Natural killer cell treated with Interleukin-12 subunit alpha and Interleukin-12 subunit beta and Interleukin-15 and Interleukin-18, amount 100 ng/mL, for 72 hours (primary cell): ENCODE measurements at places on chromosomes 1 and 21. TPM values are rescaled to one million over a fixed set of nuclear protein-coding genes. Genes with fewer than 3 reads are reported as not detected.

GRCh38 chr1:212752934-212753497 lies 38.6 kb downstream of the NSL1 start:
- DNase-seq, result no peak

DNA sequence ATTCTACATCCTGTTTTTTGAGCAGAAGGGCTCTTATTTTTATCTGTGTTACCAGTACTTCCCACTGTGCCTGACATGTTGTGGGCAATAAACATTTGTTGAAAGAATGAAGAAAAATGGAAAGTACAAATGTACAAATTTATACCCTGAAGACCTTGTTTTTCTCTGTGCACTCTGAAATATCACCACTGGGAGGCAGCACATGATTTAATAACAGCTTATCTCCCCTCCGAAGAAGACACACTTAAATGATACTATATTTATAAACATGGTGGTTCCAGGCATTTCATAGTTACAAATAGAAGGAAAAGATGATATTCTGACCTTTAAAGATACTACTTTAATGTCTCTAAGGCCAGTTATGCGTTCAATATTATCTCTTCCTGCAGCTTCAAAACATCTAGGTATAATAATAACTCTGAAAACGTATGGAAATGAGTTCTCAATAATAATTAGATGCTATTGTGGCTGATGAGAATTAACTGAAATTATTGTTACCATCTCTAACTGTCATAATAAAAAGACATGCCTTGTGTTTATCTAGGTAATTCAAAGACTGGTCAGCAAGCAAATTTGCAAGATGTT lies 12.8 kb downstream of the DYNLT5 start:
- no peak for DNase-seq

DNA sequence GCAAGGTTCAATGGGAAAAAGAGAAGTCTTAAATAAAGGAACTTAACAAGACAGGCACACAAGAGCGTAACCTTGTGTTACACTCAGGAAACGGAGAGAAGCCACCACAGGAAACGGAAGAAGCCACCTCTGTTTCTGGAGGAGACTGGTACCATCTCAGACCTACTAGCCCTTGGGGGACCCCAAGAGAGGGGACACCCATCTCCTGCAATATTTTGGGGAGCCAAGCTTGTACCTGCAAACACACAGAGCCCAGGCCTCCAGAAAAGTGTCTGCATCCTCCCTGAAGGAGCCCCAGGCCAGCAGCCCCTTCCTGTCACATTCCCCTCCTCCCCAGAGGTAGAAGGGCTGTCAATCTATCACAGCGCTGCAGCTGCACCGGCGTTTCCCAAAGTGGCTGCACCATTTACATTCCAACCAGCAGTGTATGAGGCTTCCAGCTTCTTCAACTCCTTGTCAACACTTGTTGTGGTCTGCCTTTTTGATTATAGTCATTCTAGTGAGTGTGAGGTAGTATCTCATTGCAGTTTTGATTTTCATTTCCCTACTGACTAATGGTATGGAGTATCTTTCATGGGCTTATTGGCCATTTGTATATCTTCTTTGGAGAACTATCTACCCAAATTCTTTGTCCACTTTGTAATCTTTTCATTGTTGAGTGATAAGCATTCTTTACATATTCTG lies 23.0 kb upstream of the PADI1 start:
- DNase-seq, result no peak

DNA sequence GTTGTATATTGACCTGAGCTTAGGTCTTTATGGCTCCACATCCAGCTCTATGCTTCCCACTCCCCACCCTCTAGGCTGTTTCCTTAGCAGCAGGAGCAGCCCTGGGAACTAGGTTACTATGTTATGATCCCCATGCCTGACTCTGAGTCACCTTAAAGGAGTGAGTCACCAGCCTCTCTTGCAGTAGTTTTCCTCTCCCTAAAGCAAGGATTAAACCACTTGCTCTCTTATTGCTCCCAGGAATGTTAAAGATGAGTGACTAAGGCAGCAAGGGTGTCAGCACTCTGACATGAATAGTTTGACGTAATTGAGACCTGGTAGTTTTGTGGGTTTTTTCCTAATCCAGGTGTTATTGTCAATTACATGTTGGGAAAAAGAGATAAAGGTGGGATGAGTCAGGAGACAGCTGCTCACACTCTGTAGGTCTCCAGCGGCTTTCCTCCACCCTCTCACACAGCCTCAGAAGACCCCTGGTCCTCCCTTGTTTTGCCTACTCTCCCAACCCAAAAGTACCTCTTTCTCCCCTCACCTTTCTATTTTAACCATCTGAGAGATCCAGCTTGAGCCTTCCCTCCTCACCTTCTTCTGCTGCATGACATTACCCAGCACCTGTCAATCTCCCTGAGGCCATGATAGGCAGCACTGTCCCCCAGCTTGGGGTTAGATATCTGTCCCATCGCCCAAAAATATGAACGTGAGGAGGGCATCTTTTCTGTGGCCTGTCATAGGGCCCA lies 369.1 kb upstream of the VAMP3 start:
- no peak for DNase-seq

Gene C1QC
- total RNA-seq, result not detected

DNA sequence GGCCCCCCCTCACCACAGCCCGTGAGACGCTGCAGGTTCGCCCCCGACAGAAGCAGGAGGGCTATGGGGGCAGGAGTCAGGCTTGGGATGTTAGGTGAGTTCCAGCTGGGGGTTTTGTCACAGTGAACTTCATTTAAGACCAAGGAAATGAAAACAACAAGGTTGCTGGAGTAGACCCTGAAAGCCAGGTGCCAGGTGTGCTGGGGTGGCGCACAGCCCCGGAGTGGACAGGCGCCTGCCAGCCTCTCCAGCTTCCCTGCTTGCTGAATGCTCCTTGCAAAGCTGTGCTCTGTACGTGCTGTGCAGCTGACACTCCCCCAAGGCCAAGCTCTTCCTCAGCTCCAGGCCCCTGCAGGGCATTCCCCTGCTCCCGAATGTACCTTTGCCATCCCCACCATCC lies 102.4 kb downstream of the PGBD5 start:
- DNase-seq, result no peak
